ENCODE measurements at places on chromosomes 2 and 18.

DNA sequence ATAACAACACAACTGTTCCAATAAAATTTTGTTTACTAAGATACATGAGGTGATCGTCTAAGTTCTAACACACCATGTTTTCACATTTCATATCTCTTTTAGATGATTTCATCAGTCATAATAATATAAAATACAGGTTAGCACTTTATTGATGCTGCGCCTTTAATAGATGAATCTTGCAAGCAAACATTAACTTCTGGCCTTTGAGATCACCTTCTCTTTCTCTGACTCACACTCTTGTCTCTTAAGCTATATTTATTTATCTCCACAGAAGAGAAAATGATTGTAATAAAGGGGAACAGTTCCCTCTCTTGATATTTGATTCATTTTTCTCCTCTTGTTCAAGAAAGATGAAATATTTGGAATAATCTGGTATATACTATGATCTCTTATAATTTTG is 603.3 kb upstream of the POU3F3 start:
- no peak for DNase-seq

GRCh38 chr2:59665021-59665420 is 888.4 kb downstream of the BCL11A start:
- DNase-seq, result no peak

DNA sequence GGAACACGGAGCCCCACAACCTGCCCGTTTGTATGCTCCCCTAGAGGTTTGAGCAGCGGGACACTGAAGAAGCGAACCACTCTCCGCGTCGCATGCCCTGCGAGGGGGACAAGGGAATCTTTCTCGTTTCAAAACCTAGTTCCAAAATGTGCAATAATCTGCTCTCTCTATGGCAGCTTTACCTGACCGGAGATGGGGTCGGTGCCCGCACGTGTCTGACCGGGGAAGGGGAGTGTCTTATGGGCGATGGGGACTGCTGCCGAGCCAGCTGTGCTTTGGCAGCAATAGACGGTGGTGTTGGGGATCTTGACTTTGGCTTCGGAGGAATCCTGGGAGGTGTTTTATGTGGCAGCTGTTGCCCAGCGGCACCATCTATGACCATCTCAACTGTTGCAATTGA is 7.9 kb downstream of the TTN start:
- no peak for DNase-seq

- DNase-seq, result no peak
Measured at GRCh38 chr2:138501425-138502254, at the start of gene SPOPL. Gene SPOPL (plus strand): TSS chr2:138501770. CDS start chr2:138550217, 48,447 bp downstream.

DNA sequence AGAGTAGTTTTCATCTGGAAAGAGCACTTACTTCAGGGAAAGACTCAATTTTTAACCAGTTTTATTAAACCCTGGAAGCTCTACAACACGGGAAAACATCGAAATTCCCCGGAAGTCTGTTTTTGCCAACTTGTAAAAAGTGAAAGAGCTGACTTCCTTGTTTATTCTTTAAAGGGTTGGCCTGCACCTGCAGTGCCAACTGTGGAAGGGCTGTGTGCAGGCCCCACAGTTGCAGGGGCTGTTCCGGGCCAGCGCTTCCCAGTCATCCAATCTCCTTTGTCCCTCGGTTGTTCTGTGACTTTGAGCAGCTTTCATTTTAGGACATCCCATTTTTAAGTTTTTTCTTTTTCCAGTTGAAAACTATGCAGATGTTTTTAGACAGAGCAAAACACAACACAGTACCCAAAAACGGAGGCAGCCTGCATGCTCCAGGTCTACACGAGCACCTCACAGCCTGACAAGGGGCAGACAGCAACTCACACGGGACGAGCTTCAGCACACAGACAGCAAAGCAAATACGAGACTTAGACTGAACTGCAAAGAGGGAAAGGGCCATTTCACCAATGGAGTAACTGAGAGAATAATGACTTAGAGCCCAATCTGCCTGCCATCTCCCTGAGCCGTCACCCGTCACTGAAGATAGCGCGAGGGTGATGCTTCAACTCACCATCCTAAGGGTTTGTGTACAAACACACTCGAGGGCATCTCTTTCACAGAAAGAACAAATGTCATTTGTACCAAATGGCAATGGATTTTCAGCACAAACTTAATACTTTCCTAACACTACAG is 70.6 kb downstream of the EMILIN2 start:
- DNase-seq, result no peak

DNA sequence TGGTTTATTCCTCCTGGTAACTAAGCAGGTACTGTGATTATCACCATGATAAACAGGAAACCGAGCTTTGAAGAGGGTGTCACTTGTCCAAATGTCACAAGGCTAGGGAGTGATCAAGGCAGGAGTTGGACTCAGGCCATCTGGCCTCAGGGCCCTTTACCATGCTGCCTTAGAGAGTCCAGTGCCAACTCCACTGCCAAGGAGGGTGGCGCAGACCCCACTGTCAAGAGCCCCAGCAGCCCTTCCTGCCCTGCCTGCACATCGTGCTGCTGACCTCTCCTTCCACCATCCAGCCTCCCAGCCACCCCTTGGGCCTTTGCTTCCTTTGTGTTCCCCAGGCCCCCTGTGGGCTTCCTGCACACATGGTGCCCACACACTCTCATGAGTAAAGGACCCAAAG is 48.3 kb downstream of the TNS1 start:
- no peak for DNase-seq

- no peak for DNase-seq
Measured at GRCh38 chr18:79950515-79951341, 725 bp downstream of the SLC66A2 start.

- no peak for DNase-seq
Measured at GRCh38 chr2:66815886-66816285, 381.0 kb downstream of the MEIS1 start.

- DNase-seq, result no peak
Measured at GRCh38 chr2:65081232-65081685, 25.0 kb downstream of the CEP68 start.

GRCh38 chr2:7035884-7036283 is 118.7 kb downstream of the RNF144A start:
- DNase-seq, result no peak

DNA sequence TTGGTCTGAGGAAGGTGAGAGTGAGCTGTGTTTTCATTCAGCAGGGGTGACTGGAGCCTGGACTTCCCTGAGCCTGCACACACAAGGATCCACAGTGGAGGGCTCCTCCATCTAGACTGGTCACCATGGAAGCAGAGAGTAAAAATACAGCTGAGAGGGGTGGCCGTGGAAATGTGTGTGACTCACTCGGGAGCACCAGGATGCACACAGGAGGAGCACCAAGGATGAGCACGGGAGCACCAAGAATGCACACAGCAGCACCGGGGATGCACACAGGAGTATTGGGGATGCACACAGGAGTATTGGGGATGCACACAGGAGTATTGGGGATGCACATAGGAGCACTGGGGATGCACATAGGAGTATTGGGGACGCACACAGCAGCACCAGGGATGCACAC is 365.2 kb upstream of the MYT1L start:
- DNase-seq, result no peak

DNA sequence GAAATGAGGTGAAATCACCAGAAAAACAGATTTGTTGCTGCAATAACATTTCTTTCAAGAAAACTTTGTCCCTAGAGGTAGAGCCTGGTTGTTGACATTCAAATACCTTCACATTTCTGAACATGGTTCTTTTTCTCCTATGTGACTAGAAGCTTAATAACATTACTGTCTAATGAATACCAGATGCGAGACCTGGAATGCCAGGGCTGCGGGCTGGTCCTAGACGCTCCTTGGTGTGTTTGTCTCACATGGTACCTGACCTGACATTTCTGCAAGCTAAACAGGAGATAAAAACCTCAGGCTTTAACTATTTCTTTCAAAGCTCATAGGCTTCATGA is 38.5 kb downstream of the ACKR3 start:
- no peak for DNase-seq

DNA sequence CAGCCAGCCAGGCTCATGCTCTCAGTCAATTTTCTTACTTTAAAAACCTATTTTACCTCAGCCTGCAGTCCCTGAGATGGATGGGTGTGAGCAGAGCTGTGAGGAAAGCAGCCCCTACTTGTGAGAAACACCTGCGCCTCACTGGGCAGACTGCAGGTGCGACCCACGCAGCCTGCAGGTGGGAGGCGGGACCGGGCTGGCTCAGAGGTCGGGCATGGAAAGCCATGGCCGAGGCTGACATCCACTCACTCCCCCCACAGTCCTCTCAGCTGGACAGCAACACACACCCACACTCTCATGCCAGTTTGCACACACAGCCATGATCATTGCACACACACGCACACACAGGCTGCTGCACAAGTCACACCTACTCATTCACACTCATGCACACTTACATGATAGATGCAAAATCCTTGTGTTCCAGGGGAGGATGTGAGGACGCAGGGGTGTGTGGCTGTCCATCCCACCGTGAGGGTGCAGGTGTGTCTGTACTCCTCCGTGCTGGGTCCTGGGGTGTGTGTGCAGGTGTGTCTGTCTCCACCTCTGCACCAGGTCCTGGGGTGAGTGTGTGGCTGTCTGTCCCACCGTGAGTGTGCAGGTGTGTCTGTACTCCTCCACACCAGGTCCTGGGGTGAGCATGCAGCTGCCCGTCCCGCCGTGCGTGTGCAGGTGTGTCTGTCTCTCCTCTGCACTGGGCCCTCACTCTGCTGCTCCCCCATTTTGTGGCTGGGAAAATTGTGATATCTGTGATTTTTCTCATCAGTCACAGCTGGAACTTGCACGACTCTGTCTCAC is 166.5 kb downstream of the RTP5 start:
- no peak for DNase-seq

DNA sequence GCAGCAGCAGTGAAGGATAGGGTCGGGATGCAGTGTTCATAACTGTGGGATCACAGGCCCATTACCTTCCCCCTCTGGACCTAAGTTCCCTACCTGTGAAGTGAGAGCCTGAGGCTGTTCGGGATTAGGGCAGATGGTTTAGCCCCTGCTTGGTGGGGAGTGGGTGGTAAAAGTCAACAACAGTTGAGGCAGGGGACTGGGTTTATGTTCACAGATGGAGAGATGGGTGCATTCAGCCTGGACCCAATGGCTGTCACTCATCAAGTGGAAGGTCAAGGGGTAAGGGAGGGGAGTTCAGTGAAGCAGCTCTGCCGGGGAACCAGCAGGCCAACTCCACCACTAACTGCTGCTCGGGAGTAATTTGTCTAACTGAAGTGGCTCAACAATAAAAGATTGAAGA is 180.4 kb downstream of the FAM210A start:
- DNase-seq, result no peak

GRCh38 chr2:129422028-129422427 is 557.4 kb upstream of the RAB6C start:
- no peak for DNase-seq

GRCh38 chr2:187482796-187483195 is 34.7 kb upstream of the CALCRL start:
- DNase-seq, result no peak

DNA sequence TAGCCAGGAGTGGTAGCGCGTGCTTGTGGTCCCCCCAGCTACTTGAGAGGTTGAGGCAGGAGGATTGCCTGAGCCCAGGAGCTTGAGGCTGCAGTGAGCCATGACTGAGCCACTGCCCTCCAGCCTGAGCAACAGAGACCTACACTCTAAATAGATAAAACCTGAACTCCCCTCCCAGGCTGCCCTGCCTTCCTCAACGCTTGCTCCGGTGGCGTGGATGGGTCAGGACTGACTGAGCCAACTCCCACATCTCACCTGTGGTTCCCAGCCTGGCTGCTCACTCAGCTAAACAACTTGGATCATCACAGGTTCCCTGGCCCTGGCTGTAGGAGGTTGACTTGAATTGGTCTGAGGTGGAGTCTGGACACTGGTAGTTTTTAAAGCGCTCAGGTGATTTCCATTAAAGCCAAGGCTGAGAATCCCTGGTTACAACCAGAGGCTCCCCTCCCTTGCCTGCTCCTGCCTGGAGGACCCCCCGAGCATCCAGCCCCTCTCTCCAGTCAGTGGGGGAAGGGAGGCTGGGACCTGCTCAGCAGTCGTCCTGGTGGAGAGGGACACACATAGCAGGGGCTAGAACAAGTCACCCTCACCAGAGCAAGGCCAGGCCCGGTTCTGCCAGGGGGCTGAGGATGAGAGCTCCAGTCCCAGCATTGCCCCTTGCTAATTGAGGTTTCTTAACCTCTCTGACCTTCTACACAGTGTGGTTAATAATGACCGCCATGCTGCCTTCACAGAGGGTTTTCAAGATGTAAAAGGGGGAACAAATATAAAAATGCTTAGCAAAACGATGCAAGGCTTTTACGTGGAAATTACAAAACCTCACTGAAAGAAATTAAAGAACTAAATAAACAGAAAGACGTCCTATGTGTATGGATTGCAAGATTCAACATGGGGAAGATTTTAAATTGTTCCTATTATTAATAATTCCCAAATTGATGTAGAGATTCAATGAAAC is 46.9 kb upstream of the TAF1B start:
- DNase-seq, result no peak

- DNase-seq, result no peak
Measured at GRCh38 chr2:169386722-169387121, 24.4 kb upstream of the LRP2 start.

DNA sequence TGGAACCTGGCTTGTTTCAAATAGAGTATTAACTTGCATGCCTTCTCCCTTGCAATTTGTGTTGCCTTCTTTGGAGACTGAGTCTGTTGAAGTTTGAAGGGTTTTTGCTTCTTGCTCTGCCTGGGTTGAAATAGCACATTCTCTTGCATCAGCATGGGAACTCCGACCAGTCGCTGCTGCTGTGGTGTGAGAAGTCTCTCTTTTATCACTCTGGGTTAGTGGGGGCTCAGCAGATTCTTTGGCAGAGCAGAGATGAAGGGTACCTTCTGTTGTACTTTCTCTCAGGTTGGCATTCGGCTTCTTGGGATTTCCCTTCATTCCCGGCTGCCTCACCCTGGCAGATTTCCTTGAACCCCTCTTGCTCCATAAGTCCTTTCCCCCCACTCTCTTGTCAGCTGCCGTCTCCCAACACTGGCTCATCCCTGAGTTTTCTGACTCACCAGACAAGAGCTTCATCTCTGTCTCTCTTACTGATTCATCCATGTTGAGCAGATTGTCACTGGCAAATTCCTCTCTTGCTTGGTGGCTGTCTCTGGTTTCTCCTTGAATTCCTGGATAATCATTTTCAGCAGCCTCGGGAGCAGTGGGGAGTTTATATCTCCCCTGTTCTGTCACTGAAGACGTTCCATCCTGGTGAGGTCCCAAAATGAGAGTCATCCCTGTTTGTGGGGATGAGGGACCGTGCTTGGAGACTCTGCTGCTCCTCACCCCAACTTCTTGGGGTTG is 49.9 kb downstream of the ALPK2 start:
- no peak for DNase-seq
